ENCODE measurements at places on chromosomes 12 and 14.
A peak's percentile ranks its signal among the peaks of the same experiment; 100 is the strongest.

DNA sequence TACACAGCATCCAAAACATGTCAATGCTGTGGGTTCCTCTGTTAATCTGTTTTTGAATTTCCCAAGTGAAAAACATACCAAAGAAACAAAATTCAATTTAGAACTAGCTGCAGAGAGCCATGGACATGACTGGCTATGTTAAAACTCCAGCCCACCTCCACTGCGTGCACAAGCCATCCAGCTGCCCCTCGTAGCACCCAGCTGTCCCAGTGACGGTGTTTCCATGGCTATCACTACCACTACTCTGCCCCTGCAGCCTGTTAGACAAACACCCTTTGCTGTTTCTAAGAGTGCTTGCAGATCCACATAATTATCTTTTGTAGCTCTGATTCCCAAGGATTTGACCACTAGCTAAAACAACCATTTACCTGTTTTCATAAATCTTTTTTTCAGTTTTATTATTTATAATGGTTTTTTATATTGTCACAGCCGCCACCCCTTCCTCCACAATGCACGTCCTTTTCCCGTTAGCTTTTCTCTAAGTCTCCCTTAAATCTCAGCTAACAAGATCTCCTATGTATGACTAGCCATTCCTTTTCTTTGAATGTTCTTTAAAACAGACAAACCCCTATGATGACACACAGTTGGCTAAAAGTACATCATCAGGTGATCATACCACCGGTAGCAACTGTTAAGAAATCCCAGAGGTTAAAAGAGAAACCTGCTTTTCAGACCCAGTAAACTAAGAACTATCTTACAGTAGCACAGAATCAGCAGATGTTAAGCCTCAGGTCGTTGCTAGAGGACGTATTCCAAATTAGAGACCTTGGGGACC is 37.8 kb upstream of the NAA30 start:
- no peak for DNase-seq

DNA sequence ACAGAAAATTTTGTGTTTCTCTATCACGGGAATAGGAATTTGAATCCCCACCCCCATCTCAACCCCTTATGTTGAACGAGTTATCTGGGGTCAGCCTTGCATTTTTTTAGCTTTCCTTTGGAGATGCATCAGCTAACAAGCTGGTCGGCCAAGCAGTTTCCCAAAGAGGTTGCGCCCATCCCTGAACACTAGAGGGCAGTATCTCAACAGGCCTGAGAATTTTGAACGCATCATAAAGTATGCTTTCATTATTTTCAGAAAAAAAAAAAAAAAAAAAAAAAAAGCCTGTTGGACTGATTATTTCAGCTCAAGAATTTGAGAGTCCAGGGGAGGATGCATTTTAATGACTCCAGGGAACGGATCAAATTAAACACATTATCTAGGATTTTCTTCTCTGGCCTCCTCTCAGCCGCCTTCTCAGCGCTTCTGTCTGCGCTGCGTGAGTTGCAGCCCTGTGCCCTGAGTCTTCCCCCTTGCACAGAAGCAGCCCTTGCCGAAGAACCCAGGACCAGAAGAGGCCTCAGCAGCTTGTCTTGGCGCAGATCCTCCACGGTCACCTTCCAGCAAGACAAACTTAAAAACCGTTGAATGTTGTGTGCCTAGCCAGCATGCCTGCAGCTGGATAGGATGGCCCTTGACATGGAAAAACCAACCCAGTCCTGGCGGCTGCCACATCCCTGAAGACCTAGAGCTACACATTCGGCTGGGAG is 76.6 kb upstream of the GZMB start:
- peak; percentile 57 for DNase-seq

GRCh38 chr14:86933460-86933859 is 1059.5 kb downstream of the GALC start:
- DNase-seq, result no peak

DNA sequence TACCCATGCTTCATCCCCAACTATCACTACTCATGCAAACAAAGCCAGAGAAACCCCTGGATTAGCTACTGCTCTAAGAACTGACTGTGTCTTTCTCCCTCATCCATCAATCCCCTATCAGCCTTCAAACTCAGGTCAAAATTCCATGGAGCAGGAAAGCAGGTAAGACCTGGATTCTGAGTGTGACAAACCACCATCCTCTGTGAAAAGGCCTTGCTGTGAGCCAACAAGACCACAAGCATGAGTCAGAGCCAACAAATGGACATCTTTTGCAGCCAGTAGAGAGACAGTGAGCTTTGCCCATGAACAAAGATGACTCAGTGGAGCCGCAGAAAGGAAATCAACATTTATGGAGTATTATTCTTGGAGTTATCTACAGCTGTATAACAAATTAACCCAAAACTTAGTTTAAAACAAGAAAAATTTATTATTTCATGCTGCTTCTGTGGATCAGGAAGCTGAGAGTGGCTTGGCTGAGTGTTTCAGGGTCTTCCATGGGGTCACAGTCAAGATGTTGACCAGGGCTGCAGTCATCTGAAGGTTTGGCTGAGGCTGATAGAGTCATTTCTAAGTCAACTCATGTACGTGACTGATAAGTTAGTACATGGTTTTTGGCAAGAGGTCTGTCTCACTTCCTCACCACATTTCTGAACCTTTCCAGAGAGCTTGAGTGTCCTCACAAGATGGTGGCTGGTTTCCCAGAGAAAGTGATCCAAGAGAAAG is 61.1 kb downstream of the PITPNM2 start:
- no peak for DNase-seq

DNA sequence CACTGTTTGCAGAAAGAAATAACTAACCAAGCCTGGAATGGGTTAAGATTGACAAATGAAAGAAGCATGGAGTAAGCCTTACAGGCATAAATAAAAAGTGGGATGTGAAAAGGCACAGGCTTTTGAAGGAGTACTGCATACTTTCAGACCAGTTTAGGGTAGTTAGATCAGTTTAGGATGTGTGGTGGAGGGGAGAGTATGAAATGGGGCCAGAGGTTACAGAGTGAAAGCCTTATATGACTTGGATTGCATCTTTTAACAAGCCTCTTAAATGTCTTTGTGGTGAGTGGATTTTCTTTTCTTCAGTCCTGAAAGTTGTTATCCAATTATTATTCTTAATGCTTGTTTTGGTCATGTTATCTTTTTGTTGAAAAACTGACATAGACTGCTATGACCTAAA is 52.2 kb upstream of the TRHDE start:
- DNase-seq, result no peak

Data from activated CD8-positive, alpha-beta memory T cell treated with anti-CD3 and anti-CD28 coated beads, Interleukin-2, amount 50 U/mL, for 4 hours (primary cell).